ENCODE measurements at places on chromosomes 2 and 18.

- no peak for DNase-seq
Measured at GRCh38 chr2:96110621-96111256, 5.6 kb downstream of the ADRA2B start.

DNA sequence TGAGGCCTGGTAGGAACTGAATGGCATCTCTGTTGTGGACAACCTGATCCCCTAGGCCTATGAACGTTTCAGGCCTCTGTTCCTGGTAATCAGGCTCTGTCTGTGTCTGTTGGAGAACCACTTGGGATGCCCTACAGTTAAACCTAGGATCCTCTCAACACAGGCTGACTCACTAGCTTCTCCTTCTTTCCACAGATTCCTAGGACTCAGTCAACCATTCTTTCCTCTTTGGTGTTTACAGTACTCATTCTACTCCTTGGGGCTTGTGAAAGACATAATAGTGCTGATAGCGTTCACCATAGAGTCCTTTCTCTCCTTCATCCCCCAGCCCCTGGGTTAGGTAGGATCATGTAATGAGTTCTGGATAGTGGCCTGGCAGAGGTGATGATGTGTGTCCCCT is 544.3 kb downstream of the METTL4 start:
- DNase-seq = no peak

DNA sequence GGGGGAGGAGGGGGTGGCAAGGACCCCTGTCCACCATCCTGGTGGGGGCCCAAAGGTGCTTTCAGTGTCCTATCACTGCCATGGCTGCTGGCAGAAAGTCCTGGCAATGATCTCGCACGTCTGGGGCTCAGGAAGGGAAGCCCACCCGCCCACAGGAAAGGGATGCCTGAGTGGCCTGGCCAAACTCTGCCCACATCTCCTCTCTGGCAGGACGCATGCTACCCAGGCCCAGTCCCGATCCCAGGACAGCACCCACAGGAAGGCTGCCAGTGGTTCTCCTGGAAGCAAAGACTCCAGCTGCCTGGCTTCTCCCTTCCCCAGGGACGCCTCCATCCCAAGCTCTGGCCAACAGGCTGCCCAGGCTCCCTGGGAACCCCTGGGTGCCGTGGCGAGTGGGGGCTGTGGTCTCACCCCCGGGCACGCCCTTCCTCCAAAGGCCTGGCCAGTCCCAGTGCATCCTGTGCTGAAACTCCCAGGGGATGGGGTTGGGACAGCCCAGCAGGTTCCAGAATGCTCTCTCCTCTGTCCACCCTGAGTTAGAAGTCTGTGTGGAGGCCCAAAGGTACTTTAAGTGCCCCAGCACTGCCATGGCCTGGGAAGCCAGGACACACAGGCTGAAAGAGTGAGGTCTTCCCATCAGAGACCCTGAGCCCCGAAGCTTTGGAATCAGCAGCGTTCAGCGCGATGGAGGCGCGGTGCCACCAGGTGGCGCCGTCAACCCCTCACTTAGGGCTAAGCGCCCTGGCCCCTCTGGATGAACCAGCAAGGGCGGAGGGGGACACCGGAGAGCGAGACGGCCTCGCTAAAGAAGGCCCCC is 29.8 kb upstream of the TAF1B start:
- DNase-seq = peak; percentile 48

- no peak for DNase-seq
Measured at GRCh38 chr2:166238176-166238575, 110.4 kb upstream of the SCN1A start.

GRCh38 chr2:20352581-20353216 is 2.1 kb upstream of the PUM2 start:
- no peak for DNase-seq

- peak; percentile 32 for DNase-seq
Measured at GRCh38 chr2:85549826-85550225, 10.9 kb downstream of the MAT2A start.

DNA sequence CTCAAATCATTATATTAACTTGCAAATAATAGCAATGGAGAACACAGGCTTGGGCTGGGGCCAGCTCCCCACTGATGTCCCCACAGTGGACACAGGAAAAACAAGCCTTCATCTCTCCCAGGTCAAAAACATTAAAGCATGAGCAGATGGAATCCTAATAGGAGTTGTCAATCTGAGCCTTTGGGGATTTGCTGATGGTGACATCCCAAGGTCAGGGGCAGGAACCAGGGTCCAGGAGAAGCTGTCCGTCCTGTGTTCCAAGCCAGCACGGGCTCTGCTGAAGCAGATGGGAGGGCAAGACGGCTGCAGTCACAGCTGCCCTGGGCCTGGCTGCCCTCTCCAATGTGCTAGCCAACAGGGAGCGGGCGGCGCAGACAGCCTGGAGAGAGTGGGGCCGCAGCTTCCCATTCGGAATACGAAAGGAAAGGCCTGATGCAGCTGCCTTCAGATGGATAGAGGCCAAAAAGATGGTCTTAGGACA is 135.5 kb downstream of the NDUFA10 start:
- DNase-seq = no peak

DNA sequence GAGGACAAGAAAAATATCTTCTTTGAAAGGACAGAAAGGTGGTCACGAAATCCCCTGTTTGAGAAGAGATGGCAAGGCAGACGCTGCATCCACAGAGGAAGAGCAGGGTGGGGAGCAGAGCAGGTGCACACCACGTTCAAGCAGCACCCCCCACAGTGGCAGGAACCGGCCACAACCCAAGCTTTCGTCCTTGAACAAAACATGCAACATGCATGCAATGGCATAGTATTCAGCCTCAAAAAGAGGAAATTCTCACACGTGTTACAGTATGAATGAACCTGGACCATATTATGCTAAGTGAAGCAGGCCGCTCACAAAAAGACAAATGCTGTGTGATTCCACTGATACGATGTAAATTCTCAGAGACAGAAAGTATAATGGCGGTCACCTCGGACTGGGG is 51.4 kb downstream of the CMPK2 start:
- DNase-seq = no peak

DNA sequence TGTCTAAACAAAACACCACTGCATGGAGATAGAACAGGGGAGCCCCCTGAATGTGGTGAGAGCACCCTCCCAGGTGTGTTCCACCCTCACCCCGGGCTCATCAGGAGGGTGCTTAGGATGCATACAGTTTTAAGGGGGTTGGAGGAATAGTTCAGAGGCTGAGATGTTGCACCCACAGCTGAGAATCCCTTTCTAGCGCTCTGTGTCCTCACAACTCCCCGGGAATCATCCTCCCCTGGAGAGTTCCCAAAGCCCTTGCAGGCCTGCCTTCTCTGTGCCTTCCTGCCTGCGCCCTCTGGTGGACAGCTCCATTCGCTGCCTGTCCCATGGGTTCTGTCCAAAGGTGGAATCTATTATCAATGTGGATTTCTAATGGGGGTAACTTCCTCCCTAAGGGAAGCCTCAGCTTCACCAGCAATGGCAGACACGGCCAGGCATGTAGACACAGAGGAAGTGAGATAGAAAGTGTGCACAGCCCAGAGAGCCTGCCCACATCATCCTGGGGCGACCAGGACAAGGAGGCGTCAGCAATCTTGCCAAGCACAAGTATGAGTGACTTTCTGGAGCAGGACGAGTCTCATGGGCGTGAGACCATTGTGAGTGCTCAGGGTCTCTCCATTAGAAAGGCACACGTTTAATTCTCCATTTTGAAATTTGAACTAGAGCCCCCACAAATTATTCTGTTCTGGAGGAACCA is 1.2 kb upstream of the UGT1A5 start:
- DNase-seq = peak; percentile 62

GRCh38 chr18:74342416-74343043 is 26.9 kb downstream of the C18orf63 start:
- peak; percentile 77 for DNase-seq

GRCh38 chr18:13565228-13565627 is 161.1 kb downstream of the FAM210A start:
- no peak for DNase-seq

DNA sequence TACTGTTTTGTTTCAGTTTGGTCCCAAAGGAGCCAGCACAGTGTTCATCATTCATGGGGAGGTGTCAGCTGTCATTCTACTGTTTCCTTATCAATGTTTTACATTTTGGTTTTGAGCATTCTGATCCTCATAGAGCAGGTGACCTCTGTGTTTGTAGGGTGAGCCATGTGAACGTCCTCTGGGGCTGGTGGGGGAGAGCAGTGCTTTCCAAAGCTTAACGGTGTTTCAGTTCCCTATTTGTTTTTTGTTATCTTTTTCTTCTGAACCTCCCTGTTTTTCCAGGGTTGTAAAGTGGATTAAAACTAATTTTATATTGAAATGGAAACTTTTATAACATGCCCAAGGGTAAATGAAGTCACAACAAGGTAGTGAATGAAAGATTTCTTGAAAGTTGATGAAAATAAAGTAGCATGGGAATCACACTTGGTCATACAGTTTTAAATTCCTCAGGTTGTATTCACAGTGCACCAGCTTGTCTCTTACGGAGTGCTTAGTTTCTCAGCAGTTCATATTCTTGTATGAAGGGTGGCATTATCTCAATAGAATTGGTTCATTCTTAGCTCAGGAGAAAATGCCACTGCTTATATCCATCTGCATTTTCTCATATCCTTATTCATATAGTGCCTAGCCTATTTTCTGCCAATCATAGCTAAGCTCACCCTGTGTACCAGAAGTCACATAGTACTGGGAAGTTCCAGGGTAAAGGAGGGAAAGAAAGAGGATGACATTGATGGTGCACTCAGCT is 54.5 kb downstream of the MAP4K4 start:
- no peak for DNase-seq

DNA sequence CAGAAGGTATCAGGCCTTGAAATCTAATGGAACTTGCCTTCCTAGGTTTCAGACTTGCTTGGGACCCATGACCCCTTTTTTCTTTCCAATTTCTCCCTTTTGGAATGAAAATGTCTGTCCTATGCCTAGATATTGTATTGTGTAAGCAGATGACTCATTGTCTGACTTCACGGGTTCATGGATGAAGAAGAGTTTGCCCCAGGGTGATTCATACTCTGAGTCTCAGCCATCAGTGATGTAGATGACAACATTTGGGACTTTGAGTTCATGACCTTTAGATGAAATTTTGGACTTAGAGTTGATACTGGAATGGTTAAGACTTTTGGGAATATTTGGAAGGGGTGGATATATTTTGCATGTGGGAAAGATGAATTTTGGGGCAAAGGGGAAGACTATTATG is 11.2 kb upstream of the SCYGR5 start:
- peak; percentile 87 for DNase-seq

DNA sequence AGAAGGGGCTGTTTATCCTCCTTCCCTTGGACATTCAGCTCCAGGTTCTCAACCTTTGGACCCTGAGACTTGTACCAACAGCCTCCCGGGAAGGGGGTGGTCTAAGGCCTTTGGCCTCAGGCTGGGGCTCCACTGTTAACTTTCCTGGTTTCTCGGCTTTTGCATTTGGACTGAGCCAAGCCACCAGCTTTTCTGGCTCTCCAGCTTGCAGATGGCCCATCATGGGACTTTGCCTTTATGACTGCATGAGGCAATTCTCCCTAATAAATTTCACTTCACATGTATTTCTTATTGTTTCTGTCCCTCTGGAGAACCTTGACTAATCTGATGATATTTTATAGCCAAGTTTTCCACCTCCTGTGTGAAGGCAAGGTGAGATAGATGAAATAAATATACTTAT is 180.8 kb downstream of the PPP1R1C start:
- DNase-seq = no peak

- no peak for DNase-seq
Measured at GRCh38 chr2:217356781-217357180, 496.9 kb upstream of the TNP1 start.

Data from RKO (cell line).